Fibroblast of lung (primary cell): ENCODE measurements at places on chromosomes 6 and 20. TPM values are rescaled to one million over a fixed set of nuclear protein-coding genes. Genes with fewer than 3 reads are reported as not detected.
A peak's percentile ranks its signal among the peaks of the same experiment; 100 is the strongest.

SKIC2 gene
- 56.2 and 58.0 TPM in 2 replicates for total RNA-seq

CST1 gene
- 3.6 TPM in 1 of 2 replicates, not detected in the other for total RNA-seq

GRCh38 chr6:126657561-126658175 is 317.8 kb downstream of the CENPW start:
- peak; percentile 27 for DNase-seq

GRCh38 chr6:48775157-48775556 is 664.2 kb upstream of the PTCHD4 start:
- peak; percentile 12 for DNase-seq

LTA gene
- total RNA-seq: not detected in 2 replicates

GRCh38 chr6:45000833-45001232 is 327.3 kb upstream of the RUNX2 start:
- DNase-seq: no peak

- DNase-seq: no peak
These were observed 25.7 kb downstream of the VTA1 start for GRCh38 chr6:142172758-142173157.

EPHA7 gene
- under 0.01 TPM in 1 of 2 replicates, not detected in the other for total RNA-seq

DNA sequence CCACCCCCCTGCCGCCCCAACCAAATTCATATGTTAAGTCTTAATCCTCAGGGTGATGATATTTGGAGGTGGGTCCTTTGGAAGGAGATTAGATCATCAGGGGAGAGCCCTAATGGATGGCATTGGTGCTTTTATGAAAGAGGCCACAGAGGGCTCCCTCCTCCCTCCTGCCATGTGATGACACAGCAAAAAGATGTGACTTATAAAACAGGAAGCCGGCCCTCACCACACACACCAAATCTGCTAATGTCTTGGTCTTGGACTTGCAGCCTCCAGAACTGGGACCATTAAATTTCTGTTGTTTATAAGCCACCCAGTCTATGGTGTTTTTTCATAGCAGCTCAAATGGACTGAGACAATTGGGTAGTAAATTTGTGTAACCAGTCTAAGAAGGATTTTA is 176.3 kb downstream of the ADGRG6 start:
- peak; percentile 28 for DNase-seq

GRCh38 chr6:41548098-41548840 is 2.1 kb downstream of the FOXP4 start:
- DNase-seq: no peak

DNA sequence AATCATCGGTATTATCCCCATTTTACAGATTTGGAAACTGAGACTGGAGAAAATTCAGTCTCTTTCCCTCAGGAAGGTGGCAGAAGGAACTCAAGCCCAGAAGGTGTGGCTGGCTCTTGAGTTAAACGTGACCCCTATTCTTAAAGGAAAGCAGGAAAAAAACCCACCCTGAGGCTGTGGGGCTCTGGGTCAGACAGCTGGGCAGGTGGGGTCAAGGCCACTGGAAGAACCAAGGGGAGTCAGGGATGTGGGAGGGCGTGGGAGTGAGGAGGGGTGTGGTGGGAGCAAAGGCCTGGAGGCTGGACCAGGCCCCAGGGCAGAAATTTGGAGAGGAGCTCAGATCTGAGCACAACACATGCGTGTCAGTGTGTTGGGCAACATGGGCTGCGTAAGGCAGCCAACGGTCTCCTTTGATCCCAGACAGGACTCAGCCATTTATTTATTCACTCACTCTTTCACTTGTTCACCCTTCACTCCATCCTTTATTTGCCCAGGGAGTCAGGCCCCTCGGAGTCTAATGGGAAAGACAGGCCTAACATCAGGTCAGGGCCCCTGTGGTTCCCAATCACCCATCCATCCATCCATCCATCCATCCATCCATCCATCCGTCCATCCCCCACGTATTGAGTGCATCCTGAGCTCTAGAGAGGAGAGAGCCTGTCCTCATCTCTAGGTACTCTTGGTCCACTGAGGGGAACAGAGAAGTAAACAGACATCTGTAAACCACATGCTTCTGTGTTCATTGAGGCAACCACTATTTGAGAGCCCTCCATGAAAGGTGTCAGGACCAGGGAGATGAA is 165.0 kb downstream of the VEGFA start:
- no peak for DNase-seq

CLPSL2 gene
- not detected in 2 replicates for total RNA-seq

DNA sequence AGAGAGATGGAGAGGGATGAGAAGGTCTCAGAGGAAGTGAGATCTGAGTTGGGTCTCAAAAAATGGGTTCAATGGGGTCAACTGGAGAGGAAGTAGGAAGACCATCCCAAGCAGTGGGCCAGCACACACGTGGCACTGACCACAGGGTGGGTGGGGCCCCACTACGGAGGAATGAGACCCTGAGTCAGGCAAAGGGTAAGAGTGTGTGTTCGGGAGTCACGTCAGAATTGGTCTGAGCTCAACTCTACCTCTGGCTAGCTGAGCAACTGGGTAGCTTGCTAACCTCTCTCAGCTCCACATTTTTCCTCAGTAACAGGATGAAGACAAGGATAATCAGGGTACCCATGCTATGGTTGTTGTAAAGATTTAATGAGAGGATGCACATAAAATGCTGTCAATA is 79.0 kb downstream of the TRERF1 start:
- no peak for DNase-seq

DNA sequence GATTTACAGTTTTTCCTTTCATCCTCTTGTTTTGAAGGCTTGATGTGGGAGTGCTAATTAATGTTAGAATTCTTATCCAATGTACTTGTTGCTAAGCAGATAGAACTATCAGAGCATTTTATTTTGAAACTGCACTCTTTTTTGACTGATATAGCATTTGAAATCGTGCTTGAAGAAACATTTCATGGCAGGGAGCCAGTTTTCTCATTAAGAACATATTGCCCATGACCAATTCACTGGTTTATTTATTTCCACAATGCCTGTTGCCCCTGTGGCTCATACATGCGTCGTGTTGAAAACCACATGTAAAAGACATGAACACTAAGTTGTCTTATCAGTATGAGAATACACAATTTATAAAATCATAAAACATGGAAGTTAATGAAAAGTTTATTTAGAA is 479.7 kb upstream of the FLRT3 start:
- DNase-seq: no peak

GRCh38 chr20:1263853-1264252 is 2.2 kb upstream of the SNPH start:
- peak; percentile 27 for DNase-seq

DNA sequence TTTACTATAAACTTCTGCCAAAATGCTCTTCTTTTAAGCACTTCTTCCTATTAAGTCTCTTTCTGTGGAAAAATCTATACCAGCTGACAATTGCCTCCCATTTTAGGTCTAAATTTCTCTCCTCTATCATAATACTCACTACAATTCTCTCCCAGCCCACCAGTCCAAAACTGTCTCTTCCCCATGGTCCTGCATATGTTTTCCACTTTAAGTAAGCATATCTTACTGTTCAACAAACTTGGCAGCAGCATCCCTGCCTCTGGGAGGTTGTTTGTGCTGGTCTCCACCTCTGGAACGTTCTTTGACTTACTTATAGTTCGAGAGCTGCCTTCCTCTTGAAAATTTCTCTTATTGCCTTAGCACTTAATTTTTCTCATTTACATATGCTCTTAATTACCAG is 180.5 kb downstream of the COL12A1 start:
- no peak for DNase-seq

DNA sequence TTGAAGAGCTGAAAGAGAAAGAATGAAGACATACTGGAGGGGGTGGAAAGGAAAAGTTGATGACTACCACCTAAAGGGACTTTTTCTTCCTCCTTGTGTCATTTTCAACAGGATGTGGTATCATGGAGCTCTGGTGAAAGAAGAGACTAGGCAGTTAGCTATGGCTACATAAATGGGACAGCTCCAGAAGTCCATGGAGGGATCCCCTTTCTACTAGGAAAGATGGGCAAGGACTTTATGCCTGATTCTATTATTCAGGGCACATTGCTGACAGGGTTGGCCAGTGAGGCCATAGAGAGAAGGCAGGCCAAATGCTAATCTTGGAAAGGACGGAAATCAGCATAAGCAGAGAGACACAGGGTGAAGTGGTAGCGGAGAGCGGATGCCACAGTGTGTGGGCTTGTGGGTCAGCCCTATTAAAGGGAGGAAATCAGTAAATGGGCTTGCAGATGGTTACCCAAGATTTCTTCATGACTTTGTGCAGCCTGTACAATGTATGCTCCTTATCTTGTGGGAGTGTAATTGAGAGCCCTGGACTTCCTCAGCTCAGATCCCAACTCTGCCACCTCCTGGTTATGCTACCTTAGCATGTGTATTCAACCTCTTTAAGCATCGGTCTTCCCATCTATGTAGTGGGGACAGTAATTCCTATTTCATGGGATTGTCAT is 77.4 kb upstream of the TMEM170B start:
- peak; percentile 23 for DNase-seq

DLL1 gene
- 5.6 and 12.4 TPM in 2 replicates for total RNA-seq

DNA sequence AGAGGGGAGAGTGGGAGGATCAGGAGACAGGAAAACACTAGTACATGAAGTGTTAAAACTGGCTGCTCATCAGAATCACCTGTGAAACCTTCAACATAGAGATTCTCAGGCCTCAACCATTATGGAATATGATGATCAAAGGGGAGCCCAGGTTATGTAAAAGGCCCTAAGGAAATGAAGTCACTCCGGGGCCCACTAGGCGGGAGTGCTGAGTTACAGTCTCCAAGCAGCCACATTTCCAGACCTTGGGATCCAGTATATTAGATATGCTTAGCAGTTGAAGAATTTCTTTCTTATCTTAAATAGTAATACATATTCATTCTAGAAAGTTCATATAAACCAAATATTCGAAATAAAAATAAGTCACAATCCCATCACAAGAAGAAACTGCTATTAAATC is 476.3 kb downstream of the PRKN start:
- peak; percentile 15 for DNase-seq

GRCh38 chr6:148064406-148065134 is 278.1 kb upstream of the SASH1 start:
- peak; percentile 15 for DNase-seq

EEF1A2 gene
- 1.7 and 2.6 TPM in 2 replicates for total RNA-seq

BCAS1 gene
- under 0.01 and 0.17 TPM in 2 replicates for total RNA-seq

- no peak for DNase-seq
These were observed 399.4 kb downstream of the CD83 start for GRCh38 chr6:14516956-14517355.

DNA sequence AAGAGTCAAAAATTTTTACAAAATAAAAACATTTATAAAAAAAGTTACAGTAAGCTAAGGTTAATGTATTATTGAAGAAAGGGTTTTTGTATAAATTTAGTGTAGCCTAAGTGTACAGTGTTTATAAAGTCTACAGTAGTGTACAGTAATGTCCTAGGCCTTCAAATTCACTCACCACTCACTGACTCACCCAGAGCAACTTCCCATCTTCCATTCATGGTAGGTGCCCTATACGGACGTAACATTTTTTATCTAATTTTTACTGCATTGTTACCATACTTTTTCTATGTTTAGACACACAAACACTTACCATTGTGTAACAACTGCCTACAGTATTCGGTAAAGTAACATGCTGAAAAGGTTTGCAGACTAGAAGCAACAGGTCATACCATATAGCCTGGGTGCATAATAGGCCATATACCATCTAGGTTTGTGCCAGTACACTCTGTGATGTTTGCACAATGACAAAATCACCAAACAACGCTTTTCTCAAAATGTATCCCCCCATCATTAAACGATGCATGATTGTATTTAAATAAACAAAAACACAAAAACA is 6.0 kb downstream of the MTFR2 start:
- DNase-seq: no peak

- no peak for DNase-seq
These were observed 192.5 kb upstream of the KCNK16 start for GRCh38 chr6:39515006-39515405.

DNA sequence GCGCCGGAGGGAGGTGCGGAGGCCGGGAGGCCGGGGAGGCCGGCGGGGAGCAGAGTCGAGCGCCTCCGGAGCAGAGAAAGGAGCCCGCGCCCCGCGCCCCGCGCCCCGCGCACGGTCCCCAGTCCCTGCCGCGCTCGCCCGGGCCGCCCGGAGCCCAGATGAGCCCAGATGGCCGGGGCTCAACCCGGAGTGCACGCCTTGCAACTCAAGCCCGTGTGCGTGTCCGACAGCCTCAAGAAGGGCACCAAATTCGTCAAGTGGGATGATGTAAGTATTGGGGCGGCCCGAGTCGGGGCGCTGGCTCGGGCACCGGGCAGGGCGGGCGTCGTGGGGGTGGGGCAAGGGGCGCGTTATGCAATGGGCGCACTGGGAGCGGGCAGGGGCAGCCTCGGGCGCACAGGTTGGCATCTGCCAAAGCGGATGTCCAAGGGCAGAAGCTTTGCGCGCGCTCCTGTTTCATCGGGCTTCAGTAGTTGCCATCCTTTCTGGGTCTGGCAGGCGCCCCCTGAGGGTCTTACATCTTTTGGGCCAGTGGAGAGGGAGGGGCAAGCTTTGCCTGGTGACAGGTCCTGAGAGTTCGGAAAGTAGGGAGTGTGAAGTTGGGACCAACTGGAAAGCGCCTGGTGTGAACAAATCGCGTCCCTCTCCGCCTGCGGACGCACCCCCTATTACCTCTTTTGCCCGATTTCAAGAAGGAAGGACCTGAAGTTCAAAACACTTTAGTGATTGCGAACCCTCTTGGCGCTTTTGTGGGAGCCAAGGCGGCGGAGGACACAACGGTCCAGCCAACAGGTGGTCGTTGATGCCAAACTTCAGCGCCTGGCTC is 631 bp downstream of the PLCB1 start:
- peak; percentile 53 for DNase-seq

DNA sequence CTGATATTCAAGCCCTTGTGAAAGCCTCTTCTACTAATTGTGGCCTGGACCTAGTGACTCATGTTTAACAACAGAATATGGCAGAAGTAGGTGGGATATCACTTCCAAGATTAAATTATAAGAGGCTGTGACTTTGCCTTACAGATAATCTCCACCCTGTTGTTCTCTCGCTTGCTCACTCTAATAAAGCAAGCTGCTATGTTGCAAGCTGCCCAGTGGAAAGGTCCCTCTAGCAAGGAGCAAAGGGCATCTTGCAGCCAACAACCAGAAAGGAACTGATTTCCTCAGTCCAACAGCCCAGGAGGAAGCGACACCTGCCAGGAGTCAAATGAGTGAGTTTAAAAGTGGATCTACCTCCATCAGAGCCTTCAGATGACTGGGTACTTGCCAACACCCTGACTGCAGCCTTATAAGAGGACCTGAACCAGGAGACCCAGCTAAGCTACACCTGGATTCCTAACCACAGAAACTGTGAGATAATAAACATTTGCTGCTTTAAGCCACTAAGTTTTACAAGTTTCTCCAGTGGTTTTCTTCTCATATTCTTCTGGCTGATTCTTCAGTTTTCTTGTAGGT is 112.6 kb downstream of the FRK start:
- DNase-seq: no peak

GRCh38 chr6:158660333-158660754 is 10.5 kb downstream of the SYTL3 start:
- DNase-seq: peak; percentile 29
